Stimulated activated CD4-positive, alpha-beta T cell treated with anti-CD3 and anti-CD28 coated beads, Interleukin-12 subunit alpha, Interleukin-12 subunit beta, amount 100 ng/mL, for 4 hours (primary cell): ENCODE measurements at places on chromosomes 6 and 20.

DNA sequence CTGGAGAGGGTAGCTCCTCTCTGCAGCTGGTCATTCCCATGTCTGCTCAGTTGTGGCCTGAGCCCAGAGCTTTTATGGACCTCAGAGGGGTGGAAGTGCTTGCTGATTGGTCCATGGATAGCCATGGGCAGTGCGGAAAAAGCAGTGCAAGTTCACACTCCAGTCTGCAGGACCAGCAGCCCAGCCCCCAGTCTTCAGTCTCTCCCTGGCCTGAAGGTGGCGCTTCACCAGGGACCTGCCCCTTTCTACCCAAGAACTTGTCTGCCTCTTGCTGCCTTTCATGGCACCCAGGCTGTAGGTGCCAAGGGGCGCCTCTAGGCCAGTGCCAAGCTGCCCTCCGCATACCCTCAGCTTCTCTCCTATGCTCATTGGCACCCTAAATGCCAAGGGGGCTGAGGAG, 91.0 kb downstream of the TBXT start:
- no peak for DNase-seq

GRCh38 chr20:2902291-2902690, 29.0 kb downstream of the PTPRA start:
- no peak for DNase-seq

DNA sequence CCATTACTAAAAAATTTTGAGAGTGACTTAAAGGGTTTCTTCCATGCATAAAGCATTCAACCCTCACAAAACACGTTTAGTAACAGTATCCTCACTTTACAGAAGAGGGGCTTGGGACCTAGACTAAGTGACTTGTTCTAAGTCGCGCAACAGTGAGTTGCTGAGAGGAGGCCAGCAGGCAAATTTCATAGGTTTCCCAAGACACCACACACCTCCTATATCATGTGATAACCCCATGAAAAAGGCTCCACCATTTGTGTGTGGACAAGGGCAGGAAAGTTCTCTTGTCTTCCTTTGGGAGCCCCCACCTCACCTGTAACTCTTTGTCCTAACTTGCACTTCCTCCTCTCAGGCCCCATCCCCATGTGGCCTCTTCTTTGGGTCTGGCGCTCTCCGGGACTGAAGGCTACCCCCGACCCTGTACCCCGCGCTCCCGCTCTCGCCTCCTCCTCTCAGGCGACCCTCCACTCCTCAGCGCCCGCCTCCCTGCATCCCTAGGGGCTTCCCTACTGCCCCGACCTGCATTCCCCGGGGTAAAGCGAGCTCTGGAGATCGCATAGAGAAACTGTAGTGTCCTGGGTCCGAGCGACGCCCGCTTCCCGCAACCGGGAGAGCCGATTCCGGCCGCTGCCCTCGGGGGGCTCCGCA, 392 bp downstream of the PSMB8 start:
- no peak for DNase-seq

GRCh38 chr6:158233214-158233795, 65.2 kb downstream of the GTF2H5 start:
- DNase-seq: no peak

GRCh38 chr6:139073118-139073517, 44.6 kb downstream of the ABRACL start:
- DNase-seq: no peak

DNA sequence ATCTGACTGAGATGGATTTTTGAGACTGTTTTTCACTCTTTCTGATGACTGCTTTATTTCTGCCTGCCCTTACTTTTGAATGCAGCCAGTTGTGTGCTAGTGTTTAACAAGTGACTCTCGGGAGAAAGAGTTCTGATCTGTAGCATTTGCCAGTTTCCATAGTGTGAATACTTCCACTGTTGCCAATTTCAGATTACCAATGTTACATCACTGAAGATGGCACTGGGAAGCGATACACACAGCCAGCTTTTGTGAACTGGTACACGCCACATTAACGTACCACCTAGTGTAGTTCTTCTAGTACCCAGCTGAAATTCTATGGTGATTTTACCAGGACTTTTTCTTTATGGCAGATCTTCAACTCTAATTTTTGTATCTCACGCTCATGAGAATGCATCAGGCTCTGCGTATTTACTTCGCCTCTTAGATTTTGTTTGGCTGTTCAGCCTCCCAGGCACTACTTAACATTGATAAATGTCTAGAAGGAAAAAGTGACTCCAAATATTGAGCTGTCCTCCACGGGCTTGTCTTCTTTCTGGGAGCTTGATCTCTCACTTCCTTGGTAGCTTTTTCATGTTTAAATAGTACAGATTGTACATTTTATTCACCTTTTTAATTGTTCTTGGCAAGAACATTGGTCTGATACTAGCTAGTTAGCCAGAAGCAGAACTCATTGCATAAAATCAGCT, 521.6 kb upstream of the SOX4 start:
- DNase-seq: no peak

DNA sequence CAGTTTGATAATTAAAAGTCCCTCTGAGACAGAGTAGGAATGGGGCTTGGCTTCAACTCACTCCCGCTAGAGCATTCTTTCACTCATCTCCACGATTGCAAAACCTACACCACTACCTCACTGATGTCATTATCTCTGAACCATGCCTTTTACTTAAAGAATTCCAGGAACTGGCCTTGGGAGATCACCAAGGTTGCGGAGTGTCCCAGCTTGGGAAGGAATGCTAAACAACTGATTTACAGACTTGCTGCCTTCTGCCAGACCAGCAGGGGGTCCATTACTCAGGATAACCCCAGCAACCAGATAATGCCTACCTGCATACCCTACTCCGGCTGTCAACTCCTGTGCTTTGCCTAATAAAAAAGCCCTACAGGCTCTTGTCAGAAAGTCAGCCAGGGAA, 102.2 kb upstream of the RALGAPA2 start:
- DNase-seq: no peak

- no peak for DNase-seq
Measured at GRCh38 chr6:23370051-23370450, 756.0 kb upstream of the NRSN1 start.

- DNase-seq: no peak
Measured at GRCh38 chr6:141552463-141552862, 580.3 kb upstream of the GJE1 start.

DNA sequence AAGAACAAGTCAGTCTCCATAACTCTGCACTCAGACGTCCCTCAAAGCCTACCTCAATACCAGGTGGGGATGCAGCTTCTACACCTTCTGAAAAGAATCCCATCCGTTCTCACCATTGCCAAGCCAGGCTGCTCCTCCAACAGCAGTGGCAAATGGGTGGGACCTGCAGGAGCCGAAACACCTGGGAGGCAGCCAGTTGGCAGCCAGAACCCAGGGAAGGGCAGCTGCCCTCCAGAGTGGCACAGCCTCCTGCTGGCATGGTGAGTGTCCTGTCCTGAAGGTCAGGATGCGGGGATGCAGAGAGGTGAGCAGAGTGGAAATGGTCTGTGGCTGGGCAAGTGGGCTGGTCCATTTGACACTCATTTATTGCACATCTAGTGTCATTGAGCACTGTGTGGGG, 210.6 kb upstream of the CDH4 start:
- DNase-seq: no peak

GRCh38 chr20:22511943-22512910, 72.1 kb downstream of the FOXA2 start:
- DNase-seq: no peak

DNA sequence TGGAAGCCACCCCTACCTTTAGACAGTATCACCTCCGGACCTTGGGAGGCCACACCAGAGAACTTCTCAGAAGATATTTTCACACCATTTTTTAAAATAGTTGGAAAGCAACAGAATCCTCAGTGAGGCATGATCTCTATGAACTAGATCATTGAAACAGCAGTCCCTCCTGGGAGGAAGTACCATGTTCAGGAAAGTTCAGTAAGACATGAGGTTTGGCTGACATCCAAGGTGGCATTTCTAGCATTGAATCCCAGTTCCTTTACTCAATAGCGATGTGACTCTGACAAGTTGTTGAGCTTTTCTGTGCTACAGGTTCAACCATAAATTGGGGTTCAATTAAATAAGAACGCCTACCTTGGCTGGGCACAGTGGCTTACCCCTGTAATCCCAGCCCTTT, 169.0 kb downstream of the TBC1D7 start:
- DNase-seq: no peak

GRCh38 chr6:12033770-12034169, 21.7 kb downstream of the HIVEP1 start:
- no peak for DNase-seq

DNA sequence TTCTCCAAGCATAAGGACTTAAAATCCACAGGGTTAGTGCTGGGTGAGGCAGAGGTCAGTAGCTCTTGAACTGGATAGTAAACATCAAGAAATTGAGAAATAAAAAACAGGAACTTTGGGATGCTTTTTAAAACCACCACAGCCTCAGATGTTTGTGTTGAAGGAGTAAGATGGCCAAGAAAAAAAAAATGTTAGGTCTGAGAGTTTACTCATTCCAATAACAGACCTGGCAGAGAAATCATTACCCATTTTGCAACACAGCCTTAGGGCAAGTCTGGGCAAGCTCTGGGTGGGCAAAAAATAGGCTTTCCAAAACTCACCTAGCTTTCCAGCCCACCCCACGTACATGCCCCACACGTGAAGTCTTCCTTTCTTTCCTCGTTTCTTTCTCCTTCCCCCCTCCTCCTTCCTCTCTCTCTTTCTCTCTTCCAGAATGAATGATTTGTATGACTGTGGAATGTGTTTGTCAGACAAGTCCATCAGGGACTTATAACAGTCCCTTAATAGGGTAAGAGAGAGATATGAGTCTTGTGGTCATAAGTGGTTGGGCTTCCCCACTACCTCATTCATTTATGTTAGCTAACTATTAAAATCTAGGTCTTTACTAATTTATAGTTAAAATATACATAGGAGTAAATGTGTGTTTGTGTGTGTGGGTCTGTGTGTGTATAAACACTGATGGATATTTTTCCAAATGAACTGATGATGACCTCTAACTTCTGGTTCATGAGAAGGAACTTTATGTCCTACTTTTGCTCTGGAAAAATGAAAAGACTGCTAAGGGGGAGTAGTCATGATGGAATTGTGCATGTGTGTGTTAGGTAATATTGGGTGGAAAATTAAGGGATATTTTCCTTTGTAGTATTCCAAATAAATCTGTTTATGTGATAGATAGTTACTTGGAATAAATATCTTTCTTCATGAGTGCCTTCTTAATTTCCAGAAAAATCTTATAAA, 18.0 kb upstream of the DSE start:
- no peak for DNase-seq

GRCh38 chr6:117359581-117359980, 66.2 kb downstream of the ROS1 start:
- DNase-seq: no peak

GRCh38 chr6:157724138-157724820, 98.8 kb upstream of the SNX9 start:
- no peak for DNase-seq

- DNase-seq: no peak
Measured at GRCh38 chr6:21501815-21502214, 91.7 kb upstream of the SOX4 start.

- DNase-seq: no peak
Measured at GRCh38 chr20:55678126-55678525, 327.2 kb downstream of the CBLN4 start.

GRCh38 chr20:12248481-12248880, 330.8 kb downstream of the BTBD3 start:
- DNase-seq: no peak

DNA sequence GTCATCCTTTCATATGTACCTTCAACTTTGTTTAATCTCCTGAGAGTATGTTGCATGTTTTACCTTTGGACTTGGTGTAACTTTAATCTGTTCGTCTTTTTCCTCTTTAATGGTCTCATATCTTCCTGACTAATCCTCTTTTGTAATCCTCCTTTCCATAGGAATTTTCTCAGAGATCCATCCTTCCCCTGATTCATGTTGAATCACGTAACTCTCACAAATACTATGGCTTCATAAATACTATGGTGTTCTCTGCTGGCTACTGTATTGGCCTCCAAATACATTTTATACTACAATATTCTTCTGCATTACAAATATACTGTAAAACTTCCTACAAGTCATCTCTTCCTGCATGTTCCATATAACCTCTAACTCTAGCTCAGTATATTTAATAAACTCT, 317.7 kb upstream of the ADGRB3 start:
- no peak for DNase-seq

DNA sequence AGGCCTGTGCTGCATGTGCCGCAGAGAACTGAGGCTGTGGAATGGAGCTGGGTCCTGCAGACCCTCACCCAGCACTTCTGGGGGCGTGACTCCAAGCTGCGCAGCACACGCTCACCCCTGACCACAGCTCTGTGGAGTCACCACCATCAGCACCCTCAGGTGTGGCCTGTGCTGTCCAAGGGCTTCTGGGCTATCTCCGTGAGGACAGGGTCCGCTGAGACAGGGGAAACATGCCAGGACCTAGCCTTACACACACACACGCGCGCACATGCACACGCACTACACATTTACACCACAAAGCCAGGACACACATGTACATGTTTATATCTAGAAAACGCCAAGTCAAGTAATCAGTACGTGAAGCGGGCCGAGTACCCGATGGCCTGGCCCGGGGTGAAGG, 26.8 kb upstream of the TCFL5 start:
- DNase-seq: no peak

DNA sequence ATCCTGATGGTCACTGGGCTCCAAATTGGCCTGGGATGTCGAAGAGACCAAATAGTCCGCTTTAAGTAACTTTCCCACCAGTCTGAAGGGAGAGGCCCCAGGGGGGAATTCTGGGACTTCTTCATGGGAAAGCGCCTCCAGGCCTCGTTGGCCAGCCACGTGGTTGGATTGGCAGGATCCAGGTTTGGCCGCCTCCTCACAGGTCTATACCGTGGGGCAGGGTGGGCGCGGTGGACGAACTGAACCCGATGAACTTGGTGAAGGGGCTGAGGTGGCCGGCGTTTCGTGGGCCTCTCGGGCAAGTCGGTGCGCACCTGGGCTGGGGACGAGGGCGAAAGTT, 297 bp downstream of the POM121L2 start:
- DNase-seq: no peak

DNA sequence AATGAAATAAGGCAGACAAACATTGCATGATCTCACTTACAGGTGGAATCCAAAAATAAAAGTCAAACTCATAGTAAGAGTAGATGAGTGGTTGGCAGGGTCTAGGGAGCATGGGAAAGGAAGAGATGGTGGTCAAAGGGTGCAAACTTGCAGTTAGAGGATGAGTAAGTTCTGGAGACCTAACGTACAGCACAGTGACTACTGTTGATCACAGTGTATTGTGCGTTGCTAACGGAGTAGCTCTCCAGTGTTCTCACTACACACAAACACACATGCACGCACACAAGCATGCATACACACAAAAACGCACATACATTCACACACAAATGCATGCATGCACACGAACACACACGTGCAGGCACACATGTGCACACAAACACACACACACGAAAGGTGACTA, 54.9 kb downstream of the LY86 start:
- DNase-seq: no peak

- no peak for DNase-seq
Measured at GRCh38 chr6:148395583-148396101, 53.0 kb downstream of the SASH1 start.

GRCh38 chr6:12548526-12548925, 168.0 kb upstream of the PHACTR1 start:
- no peak for DNase-seq

- no peak for DNase-seq
Measured at GRCh38 chr20:9332791-9333479, 181.5 kb upstream of the LAMP5 start.

- no peak for DNase-seq
Measured at GRCh38 chr20:46546298-46546697, 4.2 kb downstream of the OCSTAMP start.

- DNase-seq: no peak
Measured at GRCh38 chr20:49483018-49483695, 689 bp upstream of the KCNB1 start.
